ENCODE measurements at places on chromosomes 1 and 21. TPM values are rescaled to one million over a fixed set of nuclear protein-coding genes. Genes with fewer than 3 reads are reported as not detected.

DNA sequence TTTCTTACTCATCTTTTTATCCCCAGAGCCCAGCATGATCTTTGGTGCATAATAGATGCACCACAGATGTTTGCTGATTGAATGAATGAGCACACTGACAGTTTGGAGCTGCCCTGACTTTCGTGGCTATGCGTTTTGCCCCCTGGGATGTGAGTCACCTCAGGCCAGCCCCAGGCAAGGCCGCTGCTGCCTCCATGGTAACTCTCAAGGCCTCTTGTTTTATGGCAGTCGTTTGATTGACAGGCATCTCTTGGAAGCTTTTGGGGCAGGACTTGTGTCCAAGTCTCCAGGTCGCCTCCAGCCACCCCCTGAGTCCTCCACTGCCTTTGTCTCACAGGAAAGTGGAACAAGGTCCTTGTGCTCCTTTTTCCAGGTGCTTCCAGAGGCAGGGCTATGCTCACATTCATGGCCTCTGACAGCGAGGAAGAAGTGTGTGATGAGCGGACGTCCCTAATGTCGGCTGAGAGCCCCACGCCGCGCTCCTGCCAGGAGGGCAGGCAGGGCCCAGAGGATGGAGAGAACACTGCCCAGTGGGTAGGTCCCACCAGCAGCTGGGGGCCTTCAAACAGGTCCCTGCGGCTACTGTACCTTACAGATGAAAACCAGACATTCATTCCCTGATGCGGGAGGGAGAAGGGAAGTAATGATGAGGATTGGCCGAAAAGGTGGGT lies 11.2 kb downstream of the PSEN2 start:
- no peak for DNase-seq

DNA sequence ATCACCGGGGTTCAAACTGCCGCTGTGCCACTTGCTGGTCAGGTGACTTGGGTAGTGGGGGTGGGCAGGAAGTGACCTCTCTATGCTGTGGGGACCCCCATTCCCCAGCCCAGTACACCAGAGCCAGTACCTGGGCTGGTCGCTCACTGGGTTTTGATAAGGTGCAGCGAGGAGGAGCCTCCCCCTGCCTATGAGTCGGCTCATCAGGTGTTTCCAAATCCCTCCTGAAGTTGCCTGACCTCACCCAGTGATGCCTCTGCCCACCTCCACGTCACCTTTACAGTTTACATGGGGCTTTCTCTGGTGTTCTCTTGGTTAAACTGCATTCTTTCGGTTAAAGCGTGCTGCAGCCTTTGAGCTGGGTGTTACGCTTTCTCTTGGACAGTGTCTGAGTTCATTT lies 58.2 kb downstream of the ARHGEF10L start:
- DNase-seq: no peak

GRCh38 chr1:47431534-47431933 lies 6.3 kb upstream of the FOXD2 start:
- DNase-seq: peak; percentile 89

- no peak for DNase-seq
These were observed 44.9 kb upstream of the EFHD2 start for GRCh38 chr1:15364740-15365139.

- DNase-seq: no peak
These were observed 172.3 kb downstream of the TGFB2 start for GRCh38 chr1:218517459-218517858.

DNA sequence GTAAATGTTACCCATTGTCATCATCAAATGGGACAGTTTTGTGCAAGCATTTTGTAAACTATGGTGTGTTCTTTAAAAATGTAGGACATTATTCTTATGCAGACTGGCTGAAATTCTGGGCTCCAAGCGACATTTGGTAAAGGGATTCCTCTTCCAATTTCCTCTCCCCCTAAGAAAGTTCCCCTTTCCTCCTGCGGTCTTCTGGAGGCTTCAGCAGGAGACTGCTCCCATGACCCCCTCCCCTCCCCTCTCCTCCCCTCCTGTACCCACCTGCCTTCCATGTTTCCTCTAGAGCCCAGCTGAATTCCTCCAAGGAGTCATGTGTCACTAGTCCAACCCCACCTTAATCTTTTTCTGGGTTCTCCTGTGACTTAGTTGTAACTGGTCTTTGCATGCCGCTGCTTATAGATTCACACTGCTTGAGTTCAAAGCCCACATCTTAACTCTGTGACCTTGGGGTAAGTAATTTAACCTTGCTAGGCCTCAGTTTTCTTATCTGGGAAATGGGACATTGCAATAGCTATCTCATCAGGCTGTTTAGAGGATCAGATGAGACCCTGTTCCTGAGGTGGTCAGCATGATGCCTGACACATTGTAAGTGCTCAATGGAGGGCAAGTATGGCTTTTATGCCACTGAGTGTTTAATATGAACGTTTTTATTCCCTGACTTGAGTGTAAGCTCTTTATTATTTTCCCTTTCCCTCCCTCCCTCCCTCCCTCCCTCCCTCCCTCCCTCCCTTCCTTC lies 69.9 kb upstream of the WDR26 start:
- DNase-seq: no peak

DNA sequence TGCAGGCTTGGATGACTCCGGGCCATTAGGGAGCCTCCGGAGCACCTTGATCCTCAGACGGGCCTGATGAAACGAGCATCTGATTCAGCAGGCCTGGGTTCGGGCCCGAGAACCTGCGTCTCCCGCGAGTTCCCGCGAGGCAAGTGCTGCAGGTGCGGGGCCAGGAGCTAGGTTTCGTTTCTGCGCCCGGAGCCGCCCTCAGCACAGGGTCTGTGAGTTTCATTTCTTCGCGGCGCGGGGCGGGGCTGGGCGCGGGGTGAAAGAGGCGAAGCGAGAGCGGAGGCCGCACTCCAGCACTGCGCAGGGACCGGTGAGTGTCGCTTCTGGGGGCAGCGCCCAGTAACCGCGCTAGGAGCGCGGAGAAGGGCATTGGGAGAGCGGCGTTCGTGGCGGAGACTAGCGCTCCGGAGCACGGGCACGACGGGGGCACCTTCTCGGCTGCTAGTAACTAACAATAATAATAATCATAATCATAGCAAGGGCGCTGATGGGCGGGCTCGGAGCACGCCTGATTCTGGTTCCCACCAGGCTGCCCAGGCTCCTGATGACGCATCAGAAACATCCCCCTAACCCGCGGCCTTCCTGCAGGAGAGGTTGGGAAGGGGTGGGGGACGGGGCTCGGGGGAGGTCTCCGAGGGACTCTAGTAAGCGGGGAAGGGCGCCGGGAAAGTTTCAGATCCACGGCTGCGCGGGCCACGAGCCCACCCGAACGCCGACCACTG lies at the start of gene MX1:
Gene MX1, plus strand, starts transcription at position 286 of the 722 bp plus-strand sequence. CDS start 5,832 bp downstream, outside the sequence.
- peak; percentile 75 for DNase-seq

GRCh38 chr1:3863231-3863935 lies 6.1 kb downstream of the DFFB start:
- no peak for DNase-seq

DNA sequence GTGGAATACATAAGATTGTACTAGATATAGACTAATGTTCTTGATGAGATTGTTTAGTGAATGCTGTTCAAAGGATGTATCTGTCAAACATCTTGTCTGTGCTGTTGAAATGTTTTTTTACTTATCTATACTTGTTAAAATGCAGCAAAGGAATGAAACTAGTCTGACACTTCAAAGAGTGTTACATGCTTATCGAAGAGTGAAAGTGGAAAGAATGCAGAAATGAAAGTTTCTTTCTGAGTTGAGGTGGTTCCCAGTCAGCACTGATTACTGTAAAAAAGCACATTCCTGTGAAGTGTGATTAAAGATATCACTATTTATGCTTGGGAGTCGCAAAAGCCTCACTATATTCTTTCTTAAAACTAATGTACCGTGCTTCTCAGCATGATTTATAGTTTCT lies 1225.2 kb downstream of the NCAM2 start:
- DNase-seq: no peak

- DNase-seq: peak; percentile 76
These were observed 739.1 kb downstream of the MATN1 start for GRCh38 chr1:29984166-29984861.

- no peak for DNase-seq
These were observed 39.6 kb upstream of the LBR start for GRCh38 chr1:225467193-225468020.

DNA sequence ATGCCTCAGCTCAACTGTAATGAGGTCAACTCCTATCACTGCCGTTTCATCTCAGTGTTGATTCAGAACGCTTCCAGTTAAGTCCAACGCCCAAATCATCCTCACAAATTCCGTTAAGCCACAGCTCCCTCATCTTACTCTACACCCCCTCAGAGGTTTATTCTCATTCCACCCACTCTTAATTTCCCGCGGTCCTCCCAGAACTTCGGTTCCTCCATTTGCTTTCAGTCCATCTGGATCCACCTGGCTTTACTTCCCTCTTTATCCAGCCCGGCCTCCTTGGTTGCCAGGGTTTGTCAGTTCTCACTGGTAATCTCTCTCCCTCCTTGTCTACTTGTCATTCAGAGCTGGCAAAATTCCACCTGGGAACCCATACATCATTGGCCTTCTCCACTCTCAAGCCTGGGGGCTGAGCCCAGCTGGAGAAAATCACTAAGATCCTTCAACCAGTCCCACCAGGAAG lies 51.3 kb upstream of the RUNX1 start:
- DNase-seq: no peak

- DNase-seq: no peak
These were observed 13.0 kb downstream of the ADGRL2 start for GRCh38 chr1:81813691-81814090.

Gene GSTM1
- 21.3 TPM for total RNA-seq

Gene C1orf141
- not detected for total RNA-seq

Gene CHI3L1
- total RNA-seq: 0.63 TPM

Gene LRRC38
- total RNA-seq: 0.51 TPM

Gene B4GALT3
- total RNA-seq: 42.4 TPM

Gene CD34
- total RNA-seq: 7.2 TPM

Gene IRF2BP2
- 41.6 TPM for total RNA-seq

Gene SLFNL1
- 0.07 TPM for total RNA-seq

Gene EFNA4
- 15.9 TPM for total RNA-seq

Gene LPGAT1
- total RNA-seq: 68.2 TPM

Gene SPATA46
- not detected for total RNA-seq

Gene SLC6A17
- total RNA-seq: 0.07 TPM

All from endodermal cell (in vitro differentiated cells).